Germinal center (tissue), 1 donor: ENCODE measurements at places on chromosomes 3 and 15.

- no peak for DNase-seq
Observed at GRCh38 chr3:149395107-149396089, 17.9 kb upstream of the TM4SF1 start.

- DNase-seq = no peak
Observed at GRCh38 chr15:73681856-73682599, 2.2 kb upstream of the CD276 start.

- DNase-seq = peak; percentile 10
Observed at GRCh38 chr3:107846279-107846852, 244.5 kb downstream of the CD47 start.

GRCh38 chr3:64801856-64802255 is 114.1 kb upstream of the ADAMTS9 start:
- DNase-seq = no peak

DNA sequence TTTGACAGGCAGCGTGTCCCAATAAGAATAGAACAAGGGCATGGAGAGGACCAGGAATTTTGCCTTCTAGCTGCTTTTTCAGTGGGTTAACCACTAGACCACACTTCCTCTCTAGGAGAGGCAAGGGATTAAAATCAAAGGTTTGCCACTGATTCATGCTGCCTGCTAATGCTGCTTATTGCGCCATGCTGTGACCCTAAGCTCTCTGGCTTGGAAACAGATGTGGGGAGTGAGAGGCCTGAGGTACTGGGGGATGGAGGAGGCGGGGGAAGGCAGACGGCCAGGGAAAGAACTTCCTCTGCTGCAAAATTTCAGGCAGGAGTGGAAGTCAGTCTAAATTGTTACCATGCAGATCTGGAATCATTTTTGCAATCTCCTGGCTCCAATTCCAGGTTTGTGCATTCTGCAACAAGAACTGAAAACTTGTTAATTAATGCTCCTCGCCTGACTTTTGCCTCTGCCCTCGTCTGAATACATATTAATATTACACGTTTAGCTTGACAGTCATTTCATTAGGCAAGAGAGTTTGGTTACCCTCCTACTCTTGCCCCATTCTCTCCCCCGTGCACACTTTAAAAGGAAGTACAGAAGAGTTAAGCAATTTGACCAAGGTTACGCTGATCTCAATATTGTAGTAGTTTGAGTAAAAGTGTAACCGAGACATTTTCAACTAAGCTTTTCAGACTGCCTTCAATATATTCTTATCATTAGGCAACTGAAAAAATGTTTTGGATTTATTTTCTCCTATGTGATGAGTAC is 121.7 kb upstream of the SPRED1 start:
- DNase-seq = no peak

- no peak for DNase-seq
Observed at GRCh38 chr3:164208048-164208447, 870.2 kb downstream of the SI start.

DNA sequence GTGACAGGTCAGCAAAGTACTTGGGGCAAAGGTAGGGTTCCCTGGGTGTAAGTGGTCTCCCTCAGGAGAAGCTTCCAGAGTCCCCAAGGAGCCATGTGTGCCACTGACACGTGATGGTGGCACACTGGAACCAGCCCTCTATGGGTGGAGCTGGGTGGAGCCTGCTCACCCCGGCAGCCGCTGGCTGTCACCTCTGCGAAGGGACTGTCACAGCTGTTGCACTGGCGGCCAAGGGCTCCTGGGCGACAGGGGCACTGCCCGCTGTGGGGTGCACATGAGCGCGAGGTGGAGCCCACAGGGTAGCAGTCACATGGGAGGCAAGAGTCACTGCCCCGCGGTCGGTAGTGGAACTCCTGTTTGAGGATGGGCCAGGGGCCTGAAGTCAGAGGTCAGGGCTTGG is 12.0 kb downstream of the CELSR3 start:
- no peak for DNase-seq

- DNase-seq = peak; percentile 3
Observed at GRCh38 chr3:62287392-62287927, 85.9 kb downstream of the FEZF2 start.

- no peak for DNase-seq
Observed at GRCh38 chr3:128190501-128190900, 37.2 kb downstream of the EEFSEC start.

- no peak for DNase-seq
Observed at GRCh38 chr3:116264546-116265319, 180.6 kb downstream of the LSAMP start.

- no peak for DNase-seq
Observed at GRCh38 chr3:54353546-54353945, 231.2 kb downstream of the CACNA2D3 start.

DNA sequence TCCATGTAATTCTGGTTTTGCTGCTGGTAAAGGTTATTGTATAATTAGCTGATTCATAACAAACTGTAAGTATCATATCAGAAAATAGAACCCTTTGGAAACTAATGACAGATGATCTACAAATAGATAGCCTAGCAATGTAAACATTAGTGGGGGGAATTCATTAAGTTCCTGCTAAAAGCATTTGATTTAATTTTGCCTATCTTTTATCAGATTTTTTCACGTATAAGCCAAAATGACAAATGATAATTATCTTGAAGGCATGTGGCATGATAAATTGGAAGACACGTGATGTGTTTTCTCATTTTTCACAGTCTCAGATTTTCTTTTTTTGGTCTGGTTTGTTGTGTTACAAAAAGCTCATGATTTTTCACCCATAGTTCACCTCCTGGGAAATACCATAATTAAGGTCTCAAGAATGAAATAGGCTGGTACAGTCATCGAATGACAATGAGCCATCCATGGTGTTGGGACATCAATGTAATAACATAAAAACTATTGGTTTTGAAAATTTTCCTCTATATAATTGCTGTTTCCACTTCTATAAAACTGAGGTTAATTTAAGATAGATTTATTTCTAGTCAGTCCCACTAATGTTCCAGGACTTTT is 325.9 kb upstream of the TBL1XR1 start:
- no peak for DNase-seq

- no peak for DNase-seq
Observed at GRCh38 chr3:123158330-123158729, 43.4 kb upstream of the SEC22A start.

DNA sequence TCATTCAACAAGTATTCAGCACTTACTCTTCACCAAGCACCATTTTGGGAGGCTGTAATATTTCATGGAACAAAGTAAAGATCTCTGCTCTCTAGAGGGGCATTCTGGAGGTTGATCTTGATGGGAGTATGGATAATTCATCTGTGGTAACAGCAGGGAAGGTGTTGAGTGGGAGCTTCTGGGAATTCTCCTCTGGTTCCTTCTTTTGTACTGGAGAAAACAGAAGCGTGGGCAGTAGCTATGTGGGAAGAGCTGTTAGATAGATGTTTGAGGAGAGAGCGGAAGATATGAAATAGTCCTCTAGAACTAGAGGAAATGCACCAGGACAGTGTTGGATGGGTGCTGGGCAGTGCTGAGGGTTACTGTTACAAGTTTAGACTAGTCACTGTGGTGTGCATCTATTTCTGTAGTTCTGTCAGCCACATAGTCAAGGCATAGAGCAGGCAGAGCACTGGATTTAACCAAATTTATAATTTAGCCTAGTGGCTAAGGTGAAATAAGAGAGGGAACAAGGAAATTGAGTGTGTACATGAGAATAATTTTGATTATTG is 9.6 kb downstream of the NMD3 start:
- DNase-seq = no peak

GRCh38 chr3:88235102-88235501 is 85.3 kb downstream of the C3orf38 start:
- DNase-seq = no peak

GRCh38 chr15:31346367-31347066 is 19.9 kb downstream of the KLF13 start:
- DNase-seq = peak; percentile 57

DNA sequence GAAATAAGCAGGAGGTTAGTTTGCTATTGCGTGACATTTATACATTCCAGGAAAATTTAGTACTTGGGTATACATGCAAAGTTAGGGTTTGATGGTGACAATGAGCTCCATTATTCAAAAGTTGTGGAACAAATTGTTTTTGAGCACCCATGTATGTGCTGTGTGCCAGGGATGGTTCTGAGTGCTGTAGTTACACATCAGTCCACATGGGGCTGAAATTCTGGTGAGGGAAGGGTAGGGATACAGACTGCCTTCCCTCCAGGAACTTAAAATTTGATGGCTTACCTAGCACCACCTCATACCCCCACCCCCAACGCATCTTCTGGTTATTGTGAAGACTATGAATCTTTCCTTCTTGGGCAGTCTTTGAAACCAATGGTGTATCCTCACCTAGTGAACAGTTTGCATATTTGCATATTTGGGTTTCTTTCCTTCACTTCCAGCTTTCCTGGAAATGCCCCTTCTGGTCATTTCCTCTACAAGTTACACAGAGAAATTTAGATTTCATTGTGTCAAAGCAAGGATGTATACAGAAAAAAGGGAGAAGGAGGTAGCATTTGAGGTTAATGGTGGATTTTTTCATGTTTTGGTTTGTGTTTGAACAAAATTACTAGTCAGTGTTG is 222.0 kb upstream of the IL12A start:
- peak; percentile 17 for DNase-seq

DNA sequence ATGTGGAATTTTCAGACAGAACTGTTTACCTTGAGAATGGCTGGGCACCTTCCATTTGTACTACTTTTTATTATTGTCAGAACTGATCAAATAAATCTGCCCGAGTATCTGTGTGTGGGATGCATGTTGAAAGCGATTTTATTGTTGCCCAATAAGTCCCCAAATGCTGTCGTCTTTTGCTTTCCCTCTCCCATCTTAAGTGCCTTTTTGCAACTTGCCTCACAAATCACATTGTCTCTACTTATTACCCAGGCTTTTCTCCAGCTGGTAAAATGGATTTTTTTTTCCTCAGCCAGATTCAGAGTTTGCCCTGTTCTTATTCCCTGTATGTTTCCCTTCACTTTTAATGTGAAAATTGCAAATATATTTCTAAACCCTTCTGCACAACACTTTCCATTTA is 163.1 kb downstream of the CNTN4 start:
- no peak for DNase-seq

- DNase-seq = no peak
Observed at GRCh38 chr3:132829101-132829500, 106.9 kb upstream of the NPHP3 start.

- no peak for DNase-seq
Observed at GRCh38 chr3:126464093-126464492, 11.6 kb downstream of the ZXDC start.

DNA sequence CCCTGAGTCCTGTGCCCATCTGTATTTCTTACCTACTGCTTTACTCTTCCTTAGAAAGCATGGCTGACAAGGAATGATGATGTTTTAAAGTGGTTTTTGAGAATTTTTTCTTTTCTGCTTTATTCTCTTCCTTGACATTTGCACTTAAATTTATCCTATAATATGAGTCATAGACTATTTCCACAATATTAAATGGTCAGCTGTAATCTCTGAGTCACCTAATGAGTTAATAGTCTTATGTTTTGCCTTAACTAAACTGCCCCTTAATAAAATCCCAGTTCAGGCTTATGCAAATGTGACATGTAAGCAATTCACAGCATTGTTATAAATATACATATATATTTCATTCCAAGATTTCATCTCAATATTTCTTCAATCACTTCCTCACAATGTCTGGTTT is 23.8 kb downstream of the MEIS2 start:
- no peak for DNase-seq

- DNase-seq = no peak
Observed at GRCh38 chr15:32723171-32723948, 5.6 kb downstream of the GREM1 start.

GRCh38 chr3:106006001-106006400 is 137.2 kb upstream of the CBLB start:
- no peak for DNase-seq

- no peak for DNase-seq
Observed at GRCh38 chr3:39506863-39507262, 39.4 kb downstream of the MOBP start.
